ENCODE measurements at places on chromosomes 7 and 10.

- DNase-seq, result no peak
Measured at GRCh38 chr7:90407484-90407821, 4.2 kb downstream of the CLDN12 start.

- no peak for DNase-seq
Measured at GRCh38 chr7:134899729-134900128, 86.6 kb upstream of the AGBL3 start.

DNA sequence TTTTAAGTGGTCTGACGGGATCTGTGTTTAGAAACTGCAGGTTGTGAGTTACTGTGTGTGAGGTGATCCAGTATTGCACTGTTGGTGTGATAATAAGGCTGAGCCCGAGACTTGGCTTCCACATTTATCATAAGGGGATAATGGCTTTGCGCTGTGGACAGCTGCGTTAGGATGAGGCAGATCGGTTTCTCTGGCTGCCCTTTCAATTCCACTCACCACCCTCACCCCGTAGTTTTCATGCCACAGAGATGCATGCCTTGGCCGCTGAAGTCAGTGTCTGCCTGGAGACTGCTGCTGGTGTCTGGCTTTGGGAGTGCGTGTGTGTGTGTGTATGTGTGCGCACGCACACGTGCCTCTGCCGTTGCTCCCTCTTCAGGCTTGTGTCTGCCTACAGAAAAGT is 273.0 kb downstream of the CCDC3 start:
- DNase-seq, result no peak

- no peak for DNase-seq
Measured at GRCh38 chr10:48819783-48820182, 119.9 kb downstream of the LRRC18 start.

GRCh38 chr7:129896568-129897382 is 56.0 kb downstream of the UBE2H start:
- DNase-seq, result no peak

DNA sequence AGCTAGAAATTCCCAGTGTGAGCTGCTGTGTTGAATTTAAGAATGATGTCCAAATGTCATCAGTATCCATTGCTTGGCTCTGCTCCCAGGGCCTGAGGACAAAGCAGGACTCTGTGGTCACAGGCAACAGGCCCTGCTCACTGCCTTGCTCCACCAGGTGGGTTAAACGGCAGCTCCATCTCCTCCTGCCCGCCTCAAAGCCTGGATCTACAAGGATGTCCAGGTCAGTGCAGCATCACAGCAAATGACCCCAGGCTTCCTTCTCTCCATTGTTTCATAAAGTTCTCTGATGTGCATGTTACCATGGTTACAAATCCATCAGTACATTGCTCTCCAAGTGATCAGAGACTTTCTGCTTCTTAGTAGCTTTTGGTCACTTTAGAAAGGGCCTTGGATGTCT is 322.0 kb upstream of the ZNF32 start:
- no peak for DNase-seq

DNA sequence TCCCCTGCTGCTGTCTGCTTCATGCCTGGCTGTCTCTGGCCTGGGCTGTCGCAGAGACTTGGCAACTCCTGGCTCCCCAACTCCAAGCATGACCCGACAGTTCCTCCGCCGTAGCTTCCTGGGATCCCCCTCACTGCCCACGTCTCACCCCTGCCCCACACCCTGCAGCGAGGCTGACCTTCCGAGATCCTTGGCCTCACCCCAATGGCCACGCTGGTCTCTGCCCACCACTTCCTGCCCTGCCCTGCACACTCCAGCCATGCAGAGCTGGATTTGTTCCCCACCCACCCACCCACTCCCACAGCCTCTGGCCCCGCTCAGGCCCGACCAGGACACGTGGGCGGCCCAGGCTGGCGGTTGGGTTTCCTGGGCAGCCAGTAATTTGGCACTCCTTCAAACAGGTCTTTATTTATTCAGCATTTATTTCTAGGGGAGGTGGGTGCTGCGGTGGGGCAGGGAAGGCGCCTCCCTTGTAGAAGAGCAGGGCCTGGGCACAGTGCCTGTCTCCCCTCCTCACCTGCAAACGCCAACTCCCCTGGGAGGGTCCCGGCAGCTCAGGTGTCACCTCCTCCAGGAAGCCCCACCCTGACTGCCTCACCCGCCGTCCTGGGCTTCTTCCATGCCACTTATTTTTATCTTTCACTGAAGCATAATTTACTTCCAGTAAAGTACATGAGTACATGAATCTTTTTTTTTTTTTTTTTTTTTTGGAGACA is 25.5 kb downstream of the GTF2IRD1 start:
- DNase-seq, result no peak

DNA sequence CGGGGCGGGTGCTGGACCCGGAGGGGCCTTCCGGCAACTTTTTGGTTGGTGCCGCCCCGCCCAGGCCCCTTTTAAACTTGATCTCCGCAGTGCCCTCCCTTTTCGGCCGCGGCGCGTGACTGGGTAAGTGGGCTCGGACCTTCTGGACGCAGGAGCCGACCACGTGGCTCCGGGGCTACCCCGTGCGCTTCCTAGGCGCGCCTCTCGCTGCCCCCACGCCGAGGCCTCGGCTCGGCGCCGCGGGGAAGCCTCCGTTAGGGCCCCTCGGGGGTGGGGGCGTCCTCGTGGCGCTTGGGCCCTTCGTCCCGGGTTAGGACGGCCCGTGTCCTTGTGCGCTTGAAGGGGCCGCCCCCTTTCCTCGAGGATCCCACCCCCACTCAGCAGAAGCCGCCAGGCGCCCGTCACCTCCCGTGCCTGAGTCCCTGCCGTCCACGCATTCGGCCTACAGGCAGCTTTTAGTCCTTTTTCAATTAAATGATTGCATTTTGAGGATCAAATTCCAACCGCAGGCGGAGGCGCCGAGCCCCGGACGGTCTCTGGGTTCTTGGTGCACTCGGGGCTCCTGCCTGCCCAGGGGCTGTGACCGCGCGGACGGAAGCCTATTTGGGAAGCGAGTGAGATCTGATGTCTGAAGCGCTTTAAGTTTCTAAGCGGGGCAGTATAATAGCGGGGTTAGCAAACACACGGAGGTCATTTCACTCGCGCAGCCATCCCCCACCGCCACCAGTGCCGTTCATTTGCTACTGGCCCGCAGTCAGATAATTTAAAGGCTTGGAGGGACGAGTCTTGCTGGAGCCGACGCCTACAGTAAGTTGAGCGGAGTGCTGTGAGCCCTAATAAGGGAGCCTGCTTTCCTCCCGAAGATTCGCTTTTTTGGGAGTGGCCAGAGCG is 31.8 kb upstream of the TOMM7 start:
- peak; percentile 90 for DNase-seq

DNA sequence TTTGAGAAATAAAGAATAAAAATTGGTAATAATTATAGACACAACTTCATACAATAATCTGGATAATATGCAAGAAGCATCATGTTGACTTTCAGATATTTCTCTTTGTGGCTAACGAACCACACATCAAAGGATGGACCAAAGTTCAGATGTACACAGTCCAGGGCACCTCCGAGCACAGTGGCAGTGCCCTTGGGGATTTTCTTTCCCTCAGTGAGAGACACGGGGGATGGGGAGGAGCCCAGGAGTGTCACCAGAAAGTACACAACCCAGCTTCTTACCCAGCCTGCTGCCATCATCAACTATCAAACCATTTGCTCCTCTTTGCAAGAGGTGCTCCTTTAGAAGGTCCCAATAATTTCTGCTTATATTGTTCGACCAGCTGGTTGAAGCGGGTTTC is 33.2 kb downstream of the RBM28 start:
- no peak for DNase-seq

GRCh38 chr10:129605266-129605985 is 138.4 kb downstream of the MGMT start:
- no peak for DNase-seq

- peak; percentile 38 for DNase-seq
Measured at GRCh38 chr7:99839287-99840021, 11.6 kb downstream of the CYP3A43 start.

DNA sequence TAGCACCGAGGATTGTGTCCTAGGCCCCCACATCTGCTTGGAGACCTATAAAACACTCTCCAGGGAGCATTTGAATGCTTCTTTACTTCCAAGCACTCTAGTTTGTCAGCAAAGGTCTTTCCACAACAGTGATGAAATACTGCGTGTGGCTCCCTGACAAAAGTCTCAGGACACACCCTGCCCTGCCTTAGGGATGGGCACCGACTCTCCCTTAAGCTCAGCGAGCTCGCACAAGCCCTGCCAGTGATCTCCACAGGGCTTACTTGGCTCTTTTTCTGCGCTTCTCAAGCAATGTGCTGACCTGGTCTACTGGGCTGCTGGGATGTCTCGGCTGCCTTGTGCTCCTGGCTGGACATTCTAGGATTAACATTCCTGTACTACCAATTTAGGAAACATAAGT is 84.3 kb upstream of the MPP7 start:
- DNase-seq, result no peak

- no peak for DNase-seq
Measured at GRCh38 chr7:110205899-110206298, 885.0 kb upstream of the LRRN3 start.

- no peak for DNase-seq
Measured at GRCh38 chr7:67984326-67984725, 987.7 kb downstream of the TYW1 start.

- no peak for DNase-seq
Measured at GRCh38 chr7:41142904-41143473, 559.9 kb downstream of the INHBA start.

GRCh38 chr10:124735491-124736286 is 8.5 kb downstream of the FAM53B start:
- no peak for DNase-seq

GRCh38 chr7:108442039-108442568 is 14.1 kb downstream of the NRCAM start:
- DNase-seq, result no peak

- no peak for DNase-seq
Measured at GRCh38 chr10:7108141-7108540, 302.7 kb downstream of the SFMBT2 start.

GRCh38 chr7:123687727-123688126 is 32.1 kb downstream of the LMOD2 start:
- no peak for DNase-seq

- DNase-seq, result no peak
Measured at GRCh38 chr7:45394117-45394708, 180.0 kb upstream of the ADCY1 start.

GRCh38 chr7:121081327-121081936 is 92.9 kb downstream of the CPED1 start:
- peak; percentile 75 for DNase-seq

- DNase-seq, result peak; percentile 60
Measured at GRCh38 chr10:101575091-101575490, 13.0 kb downstream of the POLL start.

- DNase-seq, result no peak
Measured at GRCh38 chr10:7277867-7278266, 133.0 kb downstream of the SFMBT2 start.

- DNase-seq, result no peak
Measured at GRCh38 chr7:83856094-83856493, 207.2 kb upstream of the SEMA3E start.

DNA sequence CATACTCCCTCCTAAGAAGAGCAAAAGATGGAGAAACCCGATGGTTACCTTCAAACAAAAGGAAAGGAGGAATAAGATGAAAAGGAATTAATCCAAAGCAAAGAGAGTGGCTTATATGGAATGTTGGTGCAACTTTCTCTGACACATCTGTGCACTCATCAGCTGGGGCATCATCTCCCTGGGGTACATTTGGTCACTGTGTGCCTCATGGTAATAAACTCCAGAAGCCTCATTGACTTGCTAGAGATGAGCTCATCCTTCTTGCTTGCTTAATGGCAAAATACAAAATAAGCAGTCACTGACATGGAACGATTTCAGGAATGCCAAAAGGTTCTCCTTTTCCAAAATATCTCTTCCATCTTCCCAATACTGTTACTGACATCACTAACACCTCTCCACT is 22.5 kb downstream of the CAV1 start:
- DNase-seq, result no peak

- no peak for DNase-seq
Measured at GRCh38 chr7:12943781-12944180, 256.3 kb downstream of the ARL4A start.

- no peak for DNase-seq
Measured at GRCh38 chr7:20831956-20832355, 45.3 kb upstream of the SP8 start.

- peak; percentile 64 for DNase-seq
Measured at GRCh38 chr10:49518982-49519578, 19.8 kb downstream of the ERCC6 start.

- DNase-seq, result no peak
Measured at GRCh38 chr10:26112532-26112931, 104.0 kb upstream of the GAD2 start.

DNA sequence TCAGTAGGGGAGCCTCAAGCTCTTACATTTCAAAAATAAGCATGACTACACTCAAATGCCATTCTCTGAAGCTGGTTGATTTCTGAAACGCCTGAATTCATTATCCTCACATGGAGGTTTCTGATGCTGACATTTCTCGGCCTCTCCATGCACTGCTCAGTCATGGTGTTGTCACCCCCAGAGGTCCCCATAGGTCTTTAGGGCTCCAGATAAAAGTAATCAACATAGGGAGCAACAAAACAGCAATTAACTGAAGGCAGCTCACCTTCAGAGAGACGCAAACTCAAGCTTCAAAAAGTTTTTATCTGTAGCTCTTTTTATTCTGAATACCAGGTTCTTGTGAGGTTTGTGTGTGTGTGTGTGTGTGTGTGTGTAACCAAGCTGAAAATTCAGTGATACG is 223.2 kb upstream of the LRRN3 start:
- DNase-seq, result no peak

- no peak for DNase-seq
Measured at GRCh38 chr7:43753271-43753810, 5.1 kb upstream of the BLVRA start.

GRCh38 chr10:131658476-131659110 is 242.2 kb upstream of the PPP2R2D start:
- DNase-seq, result no peak

All from erythroblast (primary cell).